ENCODE measurements at places on chromosomes 1 and 21.

- DNase-seq: no peak
These were observed 7.4 kb upstream of the MOB3C start for GRCh38 chr1:46623743-46624644.

GRCh38 chr1:160745551-160745950, 6.5 kb downstream of the SLAMF7 start:
- no peak for DNase-seq

- DNase-seq: no peak
These were observed 50.1 kb downstream of the CRP start for GRCh38 chr1:159664247-159664646.

- DNase-seq: no peak
These were observed 190.6 kb downstream of the FGGY start for GRCh38 chr1:59487335-59488031.

DNA sequence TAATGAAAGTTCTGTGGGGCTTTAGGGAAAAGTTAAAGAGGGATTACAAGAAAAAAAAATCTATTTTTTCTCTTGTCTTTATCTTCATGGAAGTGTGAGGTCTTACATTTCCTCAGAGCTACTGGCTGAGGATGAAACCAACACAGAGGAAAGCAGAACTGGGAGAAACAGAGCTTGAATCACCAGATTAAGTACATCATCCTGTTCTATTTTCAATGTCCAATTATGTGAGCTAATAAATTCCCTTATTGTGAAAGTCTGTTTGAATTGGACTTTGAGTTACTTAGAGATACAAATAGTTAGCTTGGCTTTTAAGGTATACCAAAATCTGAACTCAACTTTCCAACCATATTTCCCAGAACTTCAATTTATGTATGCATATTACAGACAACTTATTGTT, 69.2 kb downstream of the LPGAT1 start:
- no peak for DNase-seq
